Peyer's patch (tissue), 4 donors: ENCODE measurements at places on chromosomes 5 and 9. TPM values are rescaled to one million over a fixed set of nuclear protein-coding genes. Genes with fewer than 3 reads are reported as not detected.
A peak's percentile ranks its signal among the peaks of the same experiment; 100 is the strongest.

DNA sequence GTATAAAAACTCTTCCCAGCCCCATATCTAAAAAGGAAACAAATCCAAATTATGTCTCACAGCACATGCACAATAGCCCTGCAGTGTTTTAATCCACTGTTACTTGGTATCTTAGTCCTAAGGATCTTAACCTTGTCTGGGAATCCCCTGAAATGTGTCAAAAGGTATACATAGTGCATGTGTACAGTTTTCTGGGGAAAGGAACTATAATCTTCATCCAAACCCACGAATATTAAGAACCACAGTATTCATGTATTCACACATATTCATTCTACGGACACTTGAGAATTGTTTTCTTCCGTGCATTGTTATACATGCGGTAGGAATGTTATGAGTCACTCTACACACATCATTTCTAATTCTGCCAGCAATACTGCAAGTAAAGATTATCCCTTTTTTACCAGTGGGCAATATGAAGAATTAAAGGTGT is 47.8 kb upstream of the SNX2 start:
- DNase-seq = no peak

DNA sequence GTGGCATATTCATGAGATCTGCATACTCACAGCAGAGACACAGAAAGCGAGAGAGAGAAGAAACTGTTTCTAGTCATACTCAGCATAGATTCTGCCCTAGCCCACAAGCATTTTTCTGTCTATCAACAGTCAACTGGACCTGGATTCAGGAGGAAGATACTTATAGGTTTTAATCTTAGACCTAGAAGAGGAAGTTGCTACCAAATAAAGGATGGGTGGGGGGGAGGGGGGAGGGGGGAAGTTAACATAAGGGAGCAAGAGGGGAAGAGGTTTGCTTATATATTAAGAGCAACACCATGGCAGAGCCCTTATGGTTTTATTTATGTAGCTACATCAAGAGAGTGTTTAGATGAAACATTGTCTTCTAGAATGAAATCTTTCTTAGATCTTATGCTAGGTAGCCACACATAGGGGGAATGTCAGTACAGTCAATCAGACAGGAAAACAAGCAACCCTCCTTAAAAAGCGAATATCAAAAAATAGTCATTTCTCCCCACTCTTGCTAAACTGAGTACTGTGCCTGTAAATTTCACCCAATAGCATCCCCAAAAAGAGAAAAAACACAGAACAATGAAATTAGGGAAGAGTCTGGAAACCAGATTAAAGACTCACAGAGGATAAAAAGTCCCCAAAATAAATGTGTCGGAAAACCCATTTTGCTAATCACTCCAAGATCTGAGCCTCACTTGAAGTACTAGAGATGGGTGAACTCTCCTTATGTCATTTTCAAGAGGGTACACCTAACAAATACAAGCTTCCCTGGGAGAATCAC is 192.7 kb upstream of the NR4A3 start:
- no peak for DNase-seq

GRCh38 chr9:128943832-128944620 is 3.4 kb downstream of the DOLK start:
- no peak for DNase-seq

DNA sequence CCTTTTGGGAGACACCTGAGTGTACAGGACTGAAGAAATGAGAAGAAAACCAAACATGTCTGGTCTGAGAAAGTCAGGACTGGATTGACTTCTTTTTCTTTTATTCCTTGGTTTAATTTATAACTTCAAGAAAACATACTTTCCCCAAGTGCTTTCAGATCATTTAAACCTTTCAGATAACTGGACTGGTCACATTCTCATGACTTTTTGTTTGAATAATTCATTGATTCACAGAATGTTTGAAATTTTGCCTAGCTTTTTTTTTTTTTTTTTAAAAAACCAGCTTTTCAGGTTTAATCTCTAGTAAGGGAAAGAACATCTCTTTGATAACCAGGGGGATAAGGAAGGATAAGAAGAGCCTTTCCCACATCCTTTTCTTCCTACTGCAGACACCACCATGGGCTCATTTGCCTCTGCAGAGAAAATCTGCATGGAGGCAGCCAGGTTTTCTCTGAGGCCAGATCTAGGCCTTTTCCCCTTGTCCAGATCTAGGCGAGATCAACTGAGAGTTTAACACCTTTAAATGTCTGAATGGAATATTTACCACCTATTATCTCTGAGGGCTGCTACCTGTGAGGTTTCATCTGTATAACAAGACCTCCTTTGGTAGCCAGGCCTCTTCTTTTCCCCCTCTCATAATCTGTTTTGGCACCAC is 45.0 kb upstream of the SLC28A3 start:
- no peak for DNase-seq

DNA sequence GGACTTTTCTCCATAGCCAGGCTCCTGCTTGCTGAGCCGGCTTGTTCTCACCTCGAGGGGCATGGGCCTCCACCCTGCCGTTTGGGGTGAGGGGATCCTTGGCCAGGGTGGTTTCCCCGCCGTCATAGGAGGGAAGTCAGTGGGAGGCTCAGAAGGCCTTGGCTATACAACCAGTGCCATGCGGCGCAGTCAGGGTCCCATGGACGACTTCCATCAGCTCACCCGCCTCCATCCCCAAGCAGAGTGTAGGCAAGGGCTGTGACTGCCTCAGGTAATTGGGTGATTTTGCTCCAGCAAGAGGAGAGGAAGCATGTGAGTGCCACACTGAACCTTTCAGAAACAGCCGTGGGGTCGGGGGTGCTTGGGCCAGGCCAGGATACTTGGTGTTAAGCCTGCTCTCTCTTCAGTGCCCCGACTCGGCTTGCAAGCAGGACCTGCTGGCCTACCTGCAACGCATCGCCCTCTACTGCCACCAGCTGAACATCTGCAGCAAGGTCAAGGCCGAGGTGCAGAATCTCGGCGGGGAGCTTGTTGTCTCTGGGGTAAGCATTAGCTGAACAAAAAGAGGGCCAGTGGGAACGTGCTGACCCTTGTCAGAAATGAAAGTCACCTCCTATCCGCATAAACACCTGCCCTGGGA is 57.2 kb upstream of the LRRTM2 start:
- DNase-seq = no peak

C5 gene
- total RNA-seq = 1.2 TPM

GRCh38 chr5:1503241-1504068 is 20.3 kb downstream of the LPCAT1 start:
- DNase-seq = peak; percentile 80

DNA sequence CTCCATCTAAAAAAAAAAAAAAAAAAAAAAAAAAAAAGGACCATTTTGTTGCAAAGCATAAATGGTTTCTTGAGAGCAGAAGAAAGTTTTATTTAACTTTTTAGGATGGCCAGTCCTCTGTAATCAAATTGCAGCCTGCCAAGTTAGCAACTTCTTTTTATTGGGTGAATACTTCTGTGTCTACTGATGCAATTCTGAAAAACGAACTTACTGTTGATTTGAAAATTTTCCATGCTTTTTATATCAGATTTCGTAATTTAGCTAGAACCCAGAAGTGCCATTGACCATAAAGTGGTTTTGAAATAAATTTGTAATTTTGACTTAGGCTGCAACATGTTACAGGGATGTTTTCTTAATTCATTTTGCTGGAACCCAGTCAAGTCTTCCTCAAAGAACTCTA is 269.1 kb upstream of the ACTBL2 start:
- DNase-seq = no peak
